MV-4-11 (cell line): ENCODE measurements at places on chromosomes 3 and 15.

DNA sequence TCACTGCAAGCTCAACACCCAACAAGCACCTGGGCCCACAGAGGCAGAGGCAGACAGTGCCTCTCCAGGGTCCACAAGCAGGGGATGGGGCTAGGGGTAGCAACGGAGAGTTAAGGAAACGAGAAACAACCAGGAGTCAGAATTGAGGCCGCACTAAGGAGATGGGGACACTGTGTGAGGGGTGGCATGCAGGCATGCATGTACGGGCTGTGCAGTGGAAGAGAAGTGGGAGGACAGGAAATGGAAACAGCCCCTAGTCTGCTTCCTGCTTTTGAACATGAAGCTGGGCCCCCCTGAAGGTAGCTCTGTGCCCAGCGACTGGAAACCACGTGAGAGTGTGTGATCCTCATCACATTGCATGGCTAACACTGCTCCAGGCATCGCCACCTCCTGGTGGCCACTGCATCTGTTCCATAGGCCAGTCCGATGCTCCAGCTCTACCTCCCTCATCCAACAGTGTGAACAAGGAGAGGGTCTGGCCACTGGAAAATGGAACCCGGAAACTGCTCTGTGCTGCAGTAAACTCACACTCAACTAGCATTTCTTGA is 44.0 kb downstream of the XXYLT1 start:
- DNase-seq: no peak

DNA sequence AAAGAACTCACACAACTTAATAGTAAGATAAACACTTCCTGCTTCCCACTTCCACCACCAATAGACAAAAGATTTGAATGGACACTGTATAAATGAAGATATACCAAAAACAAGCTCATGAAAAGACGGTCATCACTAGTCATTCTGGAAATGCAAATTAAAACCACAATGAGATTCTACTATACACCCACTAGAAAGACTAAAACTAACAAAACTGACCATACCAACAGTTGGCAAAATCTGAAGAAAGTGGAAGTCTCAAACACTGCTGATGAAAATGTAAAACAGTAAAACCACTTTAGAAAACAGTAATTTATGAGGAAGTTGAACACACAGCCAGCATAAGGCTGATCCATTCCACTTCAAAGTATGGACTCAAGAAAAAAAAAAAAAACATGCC is 35.6 kb upstream of the CD96 start:
- DNase-seq: no peak

DNA sequence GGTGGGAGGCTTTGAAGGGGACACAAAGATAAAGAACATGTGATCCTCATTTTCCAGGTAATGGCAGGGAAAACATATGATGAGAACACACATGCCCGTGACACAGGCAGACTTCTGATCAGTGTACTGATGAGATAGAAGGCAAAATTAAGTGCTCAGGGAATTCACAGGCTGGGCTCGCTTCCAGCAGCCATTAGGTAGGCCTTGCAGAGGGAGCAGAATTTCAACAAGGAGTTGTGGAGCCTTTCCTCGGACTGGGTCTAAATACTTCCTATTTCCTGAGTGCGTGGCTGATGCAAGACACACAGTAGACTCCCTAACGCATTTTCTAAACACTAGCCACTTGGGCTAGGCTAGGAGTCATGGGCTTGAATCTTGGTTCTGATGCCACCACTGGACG is 74.0 kb upstream of the ETV5 start:
- peak; percentile 48 for DNase-seq

DNA sequence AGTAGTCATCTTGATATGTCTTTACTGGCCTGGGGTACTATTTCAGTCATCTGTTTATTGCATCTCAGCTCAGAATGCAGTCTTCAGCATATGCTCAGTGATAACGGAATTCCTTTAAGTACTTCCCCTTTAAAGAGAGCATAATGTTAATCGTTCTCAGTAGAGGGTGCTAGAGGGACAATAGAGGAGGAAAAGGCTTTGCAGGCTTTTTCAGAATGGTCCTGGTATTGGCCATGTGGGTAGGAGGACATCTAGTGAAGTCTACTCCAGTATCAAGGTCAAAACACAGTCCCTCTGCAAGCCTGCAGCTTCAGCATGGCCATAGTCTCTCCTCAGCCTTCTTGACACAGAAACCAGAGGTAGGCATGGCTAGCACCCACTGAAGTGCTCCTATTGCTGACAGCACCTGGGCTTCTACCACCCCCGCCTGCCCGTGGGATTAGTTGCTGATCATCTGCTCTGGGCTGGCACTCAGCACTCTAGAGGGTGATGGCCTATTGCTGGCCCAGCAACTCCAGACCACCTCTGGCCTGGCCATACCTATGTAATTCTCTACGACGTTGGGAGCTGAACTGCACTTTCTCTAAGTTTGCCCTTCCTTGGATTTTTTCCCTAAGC is 65.4 kb downstream of the KCNH8 start:
- DNase-seq: peak; percentile 33

GRCh38 chr15:57031082-57031481 is 112.6 kb downstream of the TCF12 start:
- DNase-seq: no peak

GRCh38 chr3:190266913-190267290 is 55.3 kb downstream of the CLDN1 start:
- DNase-seq: no peak

DNA sequence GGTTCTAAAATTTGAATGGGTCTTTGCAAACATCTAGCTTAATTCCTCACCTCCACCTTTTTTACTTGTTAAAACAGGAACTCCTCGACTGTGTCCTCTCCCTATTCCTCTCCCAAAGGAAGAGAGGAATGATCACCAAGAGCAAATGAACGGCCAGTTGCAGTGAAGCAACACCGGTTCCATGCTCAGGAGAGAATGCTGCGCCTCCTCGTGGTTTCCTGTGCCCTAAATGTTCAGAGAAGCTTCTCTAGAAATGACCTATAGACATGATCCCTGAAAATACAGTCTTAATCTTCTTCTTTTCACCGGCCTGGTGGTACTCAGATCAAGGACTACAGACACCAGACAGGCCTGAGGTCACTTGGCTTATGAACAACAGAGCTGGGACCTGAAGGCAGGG is 65.1 kb upstream of the GUCA1C start:
- DNase-seq: no peak
